Hematopoietic multipotent progenitor cell treated with erythropoietin and hydrocortisone succinate and interleukin-3 and kit ligand, for 17 days (in vitro differentiated cells): ENCODE measurements at places on chromosomes 1 and 21.

DNA sequence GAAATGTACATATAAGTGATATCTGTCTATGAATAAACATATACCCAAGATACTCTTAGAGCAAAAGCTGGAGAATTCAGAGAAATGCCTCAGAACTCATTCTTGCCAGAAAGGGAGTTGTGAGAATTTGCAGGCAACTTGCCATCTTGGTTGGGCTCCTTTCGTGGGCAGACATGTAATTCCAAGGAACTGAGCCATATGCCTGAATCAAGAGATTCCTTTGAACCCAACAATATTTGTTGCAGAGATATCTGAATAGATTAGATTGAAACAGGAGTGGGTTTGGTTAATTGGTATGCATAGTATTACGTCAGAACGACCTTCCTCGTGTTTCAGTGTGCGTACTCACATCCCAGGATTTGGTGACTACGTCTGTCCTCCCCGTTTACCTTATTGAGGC, 67.0 kb downstream of the TGFB2 start:
- no peak for DNase-seq

- no peak for DNase-seq
Observed at GRCh38 chr1:111366256-111366655, 61.3 kb downstream of the OVGP1 start.

DNA sequence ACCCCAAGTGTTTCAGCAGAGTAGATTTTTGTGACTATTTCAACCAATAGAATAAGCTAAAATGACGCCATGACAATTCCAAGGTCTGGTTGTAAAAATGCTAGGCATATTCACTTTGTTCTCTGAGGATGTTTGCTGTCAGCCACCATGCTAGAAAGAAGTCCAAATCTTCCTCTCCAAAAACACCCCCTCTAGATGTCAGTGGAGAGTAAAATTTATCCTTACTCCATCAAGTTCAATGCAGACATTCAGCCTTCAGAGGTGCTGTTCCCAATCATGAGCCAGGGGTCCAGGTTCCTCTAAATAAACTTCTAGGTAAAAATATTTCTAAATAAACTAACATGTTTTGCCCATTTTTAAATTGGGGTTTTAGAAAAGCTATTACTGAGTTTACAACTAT, 395.4 kb upstream of the ADAMTS5 start:
- DNase-seq = no peak

DNA sequence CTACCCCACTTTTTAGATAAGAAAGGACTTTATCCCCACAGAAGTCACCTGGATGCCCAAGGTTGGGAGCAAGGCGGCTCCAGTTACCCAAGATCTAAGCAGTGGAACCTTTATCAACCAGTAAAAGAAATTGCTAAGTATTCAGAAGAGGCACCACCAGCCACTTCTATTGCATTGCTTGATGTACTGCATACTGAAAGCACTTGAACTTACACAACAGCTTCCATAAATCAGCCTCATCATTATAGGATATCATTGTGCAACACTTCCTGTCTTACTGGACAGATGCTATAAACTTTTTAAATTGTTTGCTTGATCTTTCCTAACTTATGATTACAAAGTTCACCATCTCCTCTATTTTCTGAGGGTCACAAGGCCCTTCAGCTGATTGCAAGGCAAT, 642.7 kb upstream of the CXADR start:
- no peak for DNase-seq

DNA sequence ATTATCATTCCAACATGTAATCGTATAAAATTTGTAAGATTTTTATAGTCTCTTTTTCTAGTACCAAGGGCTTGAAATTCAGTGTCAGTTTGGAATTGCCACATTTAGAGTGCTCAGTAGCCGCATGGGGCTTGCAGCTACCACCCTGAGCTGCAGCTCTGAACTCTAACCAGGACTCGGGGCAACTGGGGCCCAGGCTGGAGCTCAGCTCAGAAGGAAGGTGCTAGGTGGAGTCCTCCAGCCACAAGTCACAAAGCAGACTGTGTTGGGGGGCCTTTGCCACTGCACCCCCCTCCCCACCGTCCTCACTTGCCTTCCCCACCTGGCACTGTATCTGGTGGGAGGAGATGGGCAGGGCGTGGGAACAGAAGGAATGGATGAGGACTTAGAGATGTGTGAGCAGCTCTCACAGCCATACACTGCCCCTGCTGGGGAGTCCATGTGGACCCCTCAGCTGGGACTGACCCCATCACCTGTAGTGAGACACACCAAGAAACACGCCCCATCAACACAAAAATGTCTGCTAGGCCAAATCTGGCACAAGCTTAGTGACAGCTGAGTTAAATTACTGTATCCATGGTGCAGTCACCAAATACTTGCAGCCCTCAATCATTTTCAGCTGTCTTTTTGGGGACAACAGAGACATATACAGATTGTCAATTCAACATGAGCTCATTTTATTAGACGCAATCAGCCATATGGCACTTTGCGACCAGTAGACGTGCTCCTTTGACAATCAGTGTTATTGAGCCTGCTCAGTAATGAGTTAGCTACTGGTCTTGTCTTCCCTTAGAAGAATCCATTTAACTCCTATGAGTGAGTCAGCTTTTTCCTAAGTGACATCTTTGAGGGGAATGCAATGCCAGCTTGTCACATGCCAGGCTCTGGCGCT, 241.7 kb upstream of the RAB4A start:
- no peak for DNase-seq

DNA sequence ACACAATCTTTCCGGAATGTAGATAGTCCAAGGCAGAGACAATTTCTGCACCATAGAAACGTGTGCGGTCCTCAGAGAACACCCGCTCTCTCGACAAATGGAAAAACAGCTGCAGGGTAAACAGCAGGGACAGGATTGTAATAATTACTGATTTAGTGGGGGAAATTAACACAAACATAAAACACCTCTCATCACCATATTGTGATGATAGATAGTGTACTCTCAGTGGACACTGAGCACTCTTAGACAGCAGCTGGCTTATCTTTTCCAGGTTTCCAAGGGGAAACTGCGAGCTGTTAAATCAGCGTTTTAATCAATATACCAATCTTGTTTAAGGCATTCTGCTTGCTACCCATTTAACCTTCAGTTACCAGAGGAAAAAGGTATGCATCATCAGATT, 277.1 kb downstream of the AKT3 start:
- DNase-seq = no peak

DNA sequence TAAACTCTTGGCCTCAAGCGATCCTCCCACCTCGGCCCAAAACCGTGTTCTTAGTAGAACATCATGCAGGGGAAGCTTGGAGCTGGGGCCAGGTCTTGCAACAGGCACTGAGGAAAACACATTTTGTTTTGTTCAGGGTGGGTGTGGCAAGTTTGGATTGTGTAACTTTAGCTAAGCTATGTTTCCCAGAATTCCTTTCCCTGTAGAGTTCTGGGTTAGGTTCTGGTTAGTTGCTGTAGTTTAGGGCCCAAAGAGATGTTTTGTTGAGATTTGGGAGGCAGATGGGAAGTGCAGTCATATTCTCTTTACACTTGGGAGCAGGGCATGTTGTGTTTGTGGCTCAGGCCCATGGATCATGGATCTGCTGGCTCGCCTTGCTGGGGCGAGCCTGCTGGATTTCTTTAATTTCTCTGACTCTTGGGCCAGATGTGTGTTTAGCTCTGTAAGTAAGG, 24.0 kb downstream of the PLA2G5 start:
- DNase-seq = no peak

DNA sequence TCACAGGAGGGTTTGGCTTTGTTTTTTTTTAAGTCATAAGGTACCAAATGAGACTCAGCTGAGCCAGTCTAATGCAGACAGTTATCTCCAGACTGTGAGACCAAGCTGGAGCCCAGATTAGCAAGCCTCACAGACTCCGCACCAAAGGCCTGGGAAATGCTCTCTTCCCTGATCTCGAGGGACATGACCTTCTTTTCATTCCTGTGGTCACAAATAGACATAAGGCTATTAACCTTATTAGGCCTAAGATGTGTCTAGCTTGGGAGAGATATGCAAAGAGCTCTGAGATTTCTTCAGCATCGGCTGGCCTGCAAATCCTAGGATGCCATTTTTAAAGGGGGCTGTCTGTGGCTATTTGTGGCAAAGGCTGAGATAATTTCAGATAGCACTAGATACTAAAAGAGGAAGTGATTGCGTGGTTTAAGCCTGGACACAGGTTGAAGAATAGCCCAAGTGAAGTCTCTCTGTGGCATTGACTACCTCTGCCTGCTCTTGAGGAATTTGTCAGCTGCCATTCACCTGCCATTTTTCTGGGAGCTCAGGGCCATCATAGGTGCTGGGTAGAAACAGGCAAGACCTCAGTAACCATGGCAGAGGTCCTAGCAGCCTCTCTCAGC, 301.3 kb downstream of the SIPA1L2 start:
- DNase-seq = no peak

GRCh38 chr1:29789910-29790247, 553.6 kb downstream of the PTPRU start:
- DNase-seq = no peak
